T-helper 2 cell (primary cell): ENCODE measurements at places on chromosomes 1 and 21.

DNA sequence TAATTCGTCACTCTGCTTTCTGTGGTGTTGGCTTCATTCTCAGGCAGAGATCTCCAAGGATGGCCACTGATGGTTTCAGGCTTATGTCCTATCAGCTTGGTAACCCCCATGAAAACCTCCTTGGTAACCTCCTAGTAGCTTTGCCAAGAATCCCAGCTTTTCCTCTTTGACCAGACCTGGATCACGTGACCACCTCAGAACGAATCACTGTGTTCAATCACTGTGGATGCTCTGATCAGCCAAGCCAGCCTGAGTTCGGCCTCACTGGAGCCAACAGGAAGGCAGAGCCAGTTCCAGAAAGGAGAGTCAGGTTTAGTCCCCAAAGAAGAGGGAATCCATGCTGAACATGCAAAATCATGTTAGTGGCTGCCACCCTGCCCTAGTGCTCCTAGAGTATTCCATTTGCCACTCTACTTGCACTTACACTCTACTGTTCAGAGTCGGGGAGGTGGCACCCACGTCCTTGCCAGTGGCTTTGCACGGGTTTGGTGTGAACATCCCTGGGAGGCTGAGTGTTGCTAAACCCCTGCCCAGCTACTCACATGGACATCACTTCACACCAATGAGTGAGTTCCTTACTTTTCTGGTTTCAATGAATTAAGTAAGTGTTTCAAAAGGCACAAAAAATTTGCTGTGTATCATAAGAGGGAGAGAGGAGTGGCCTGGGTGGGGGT, 33.5 kb upstream of the SSBP3 start:
- no peak for DNase-seq

DNA sequence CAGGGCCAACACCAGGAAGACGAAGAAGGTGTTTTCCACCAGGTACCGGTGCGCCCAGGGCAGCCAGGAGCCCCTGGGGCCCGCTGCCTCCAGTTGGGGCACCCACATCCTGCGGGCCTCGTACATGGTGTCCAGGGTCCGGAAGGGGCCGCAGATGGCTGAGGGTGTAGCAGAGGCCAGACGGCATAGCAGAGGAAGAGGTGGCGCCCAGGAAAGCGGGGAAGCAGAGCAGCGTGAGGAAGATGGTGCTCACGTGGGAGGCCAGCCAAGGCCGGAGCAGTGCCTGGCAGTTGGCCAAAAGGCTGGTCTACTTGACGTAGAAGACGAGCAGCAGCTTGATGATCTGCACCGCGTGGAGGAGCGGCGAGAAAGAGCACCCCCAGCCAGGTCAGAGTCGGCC, 40.4 kb downstream of the ZNF691 start:
- DNase-seq, result no peak

- no peak for DNase-seq
Measured at GRCh38 chr1:27831568-27832410, 1.2 kb downstream of the PPP1R8 start.

DNA sequence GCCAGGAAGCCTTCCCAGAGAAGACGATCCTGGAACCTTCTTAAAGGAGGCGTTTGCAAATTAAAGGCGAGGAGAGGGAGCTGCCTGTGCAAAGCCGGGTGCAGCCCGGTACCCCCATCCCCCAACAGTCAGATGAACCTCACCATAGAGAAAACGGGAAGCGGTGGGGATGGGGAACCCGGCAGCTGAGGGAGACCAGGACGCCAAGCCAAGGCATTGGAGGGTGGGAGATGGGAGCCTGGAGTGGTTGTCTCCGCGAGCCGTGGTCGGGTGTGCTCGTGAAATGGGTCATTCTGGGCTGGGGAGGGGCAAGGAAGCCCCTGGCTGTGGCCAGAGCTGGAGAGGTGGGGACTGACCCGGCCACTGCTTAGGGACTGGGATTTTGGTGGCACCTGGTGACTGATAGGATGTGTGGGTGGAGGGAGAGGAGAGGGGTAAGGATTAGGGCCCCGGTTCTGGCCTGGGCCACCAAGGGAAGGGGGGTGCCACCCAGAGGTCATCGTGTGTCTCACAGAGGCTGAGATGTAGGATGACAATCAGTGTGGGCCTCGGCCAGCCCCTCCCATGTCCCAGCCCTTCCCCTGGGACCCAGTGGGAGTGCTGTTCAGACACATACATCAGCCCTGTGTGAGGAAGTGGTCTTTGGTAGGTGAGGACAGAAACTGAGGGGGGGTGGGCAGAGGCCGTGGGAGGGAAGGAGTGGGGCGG, 676 bp upstream of the PADI2 start:
- no peak for DNase-seq

DNA sequence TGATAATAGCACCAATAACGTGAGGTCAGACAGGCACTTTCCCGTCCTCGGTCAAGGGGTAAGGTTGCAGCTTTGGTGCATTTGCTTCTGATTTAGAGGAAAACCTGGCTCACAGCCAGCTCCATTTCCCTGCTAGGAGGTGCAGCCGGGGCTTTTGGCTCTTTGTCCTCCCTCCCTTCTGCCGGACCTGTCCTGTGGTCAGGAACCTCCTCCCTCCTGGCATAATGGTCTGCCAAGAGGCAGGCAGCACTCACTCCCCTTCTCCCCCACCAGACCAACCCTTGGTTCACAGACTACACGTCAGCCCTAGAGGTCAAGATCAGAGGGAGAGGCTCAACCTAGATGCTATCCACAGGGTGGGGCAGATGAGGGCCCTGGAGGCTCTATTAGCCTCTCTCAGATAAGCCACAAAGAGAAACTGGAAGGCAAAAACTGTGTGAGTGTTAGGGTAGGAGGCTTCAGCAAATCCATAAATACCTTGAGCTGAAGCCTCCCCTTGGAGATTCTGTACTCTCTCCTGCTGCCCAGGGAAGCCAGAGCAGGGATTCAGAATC, 64.8 kb downstream of the PLXNA2 start:
- no peak for DNase-seq

DNA sequence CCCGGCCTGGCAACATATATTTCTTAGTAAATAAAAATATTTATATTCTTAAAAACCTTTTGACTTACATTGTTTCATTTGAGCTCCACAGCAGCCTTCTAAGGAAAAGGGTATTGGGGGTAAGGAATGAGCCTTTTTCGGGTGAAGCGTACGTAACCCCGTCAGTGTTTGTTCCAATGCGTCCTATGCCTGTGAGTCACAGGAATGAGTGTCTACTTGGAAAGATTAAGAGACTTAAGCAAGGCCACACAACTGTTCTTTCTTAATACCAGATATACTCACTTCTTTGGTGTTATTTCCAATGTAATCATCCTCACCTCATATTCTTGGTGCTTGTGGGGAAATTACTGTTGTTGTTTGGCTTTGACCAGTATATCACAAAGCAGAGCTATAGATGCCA, 22.7 kb downstream of the WDTC1 start:
- no peak for DNase-seq

GRCh38 chr1:51506537-51506936, 12.5 kb downstream of the EPS15 start:
- no peak for DNase-seq

- DNase-seq, result peak; percentile 3
Measured at GRCh38 chr1:98119796-98120195, 199.0 kb upstream of the DPYD start.

- no peak for DNase-seq
Measured at GRCh38 chr1:94670273-94670672, 128.7 kb upstream of the F3 start.
